ENCODE measurements at places on chromosomes 4 and X. TPM values are rescaled to one million over a fixed set of nuclear protein-coding genes. Genes with fewer than 3 reads are reported as not detected.

PPEF1 gene
- not detected for total RNA-seq

FUNDC2 gene
- 45.9 TPM for total RNA-seq

CAPN6 gene
- total RNA-seq: not detected

KLHL4 gene
- total RNA-seq: 1.8 TPM

CT47A7 gene
- not detected for total RNA-seq

SFRP2 gene
- 4.8 TPM for total RNA-seq

CXCL5 gene
- total RNA-seq: 20.2 TPM

GYG2 gene
- 0.73 TPM for total RNA-seq

NSDHL gene
- 32.3 TPM for total RNA-seq

MAGEA9B gene
- not detected for total RNA-seq

NLGN3 gene
- total RNA-seq: 0.37 TPM

MAGED1 gene
- 132 TPM for total RNA-seq

CCDC158 gene
- not detected for total RNA-seq

RTL3 gene
- not detected for total RNA-seq

NDNF gene
- 0.73 TPM for total RNA-seq

KCND1 gene
- total RNA-seq: 0.20 TPM

SPANXD gene
- not detected for total RNA-seq

AASDH gene
- total RNA-seq: 17.0 TPM

MAGEA1 gene
- total RNA-seq: not detected

WNK3 gene
- 0.20 TPM for total RNA-seq

CCKAR gene
- total RNA-seq: not detected

SGMS2 gene
- total RNA-seq: 80.5 TPM

DGKK gene
- total RNA-seq: not detected

ART3 gene
- not detected for total RNA-seq

RIPPLY1 gene
- not detected for total RNA-seq

SMR3A gene
- total RNA-seq: not detected

AKAP14 gene
- total RNA-seq: not detected

XAGE5 gene
- total RNA-seq: not detected

REPS2 gene
- 0.37 TPM for total RNA-seq

CTAG1A gene
- not detected for total RNA-seq
